ENCODE measurements at places on chromosomes 6 and 20.

DNA sequence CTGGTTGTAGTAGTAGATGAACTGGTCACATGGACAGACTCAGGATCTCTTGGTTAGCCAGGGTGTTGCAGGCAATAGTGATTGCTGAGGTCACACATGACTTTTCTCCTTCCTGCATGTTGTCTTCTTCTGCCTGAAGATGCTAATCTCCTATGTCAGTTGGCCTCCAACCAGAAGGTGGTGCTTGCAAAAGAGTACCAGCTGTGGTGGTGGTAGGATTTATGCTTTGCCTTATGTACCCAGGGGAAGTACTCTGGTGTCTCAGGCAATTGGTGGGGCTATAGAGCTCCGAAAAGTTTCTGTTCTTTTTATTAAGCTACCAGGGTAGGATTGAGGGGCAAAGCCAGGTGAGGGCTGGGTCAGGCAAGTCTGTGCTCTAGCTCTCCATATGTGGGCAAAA lies 98.5 kb downstream of the CARMIL1 start:
- no peak for DNase-seq

- DNase-seq = no peak
Observed at GRCh38 chr6:76162811-76163210, 90.3 kb upstream of the IMPG1 start.

DNA sequence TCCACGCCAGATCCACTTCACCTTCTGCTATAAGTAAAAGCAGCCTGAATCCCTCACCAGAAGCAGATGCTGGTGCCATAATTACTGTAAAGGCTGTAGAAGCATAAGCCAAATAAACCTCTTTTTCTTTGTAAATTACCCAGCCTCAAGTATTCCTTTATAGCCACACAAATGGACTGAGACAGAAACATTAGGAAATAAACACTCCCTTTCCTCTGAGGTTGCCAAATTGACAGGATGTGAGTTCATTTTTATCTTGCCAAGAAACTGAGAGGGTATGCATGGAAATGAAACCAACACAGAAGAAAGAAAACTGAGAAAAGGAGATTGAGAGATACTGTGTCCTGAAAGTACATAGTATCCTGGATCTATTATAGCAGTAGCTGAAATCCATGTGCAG lies 481.2 kb downstream of the HAO1 start:
- DNase-seq = no peak

DNA sequence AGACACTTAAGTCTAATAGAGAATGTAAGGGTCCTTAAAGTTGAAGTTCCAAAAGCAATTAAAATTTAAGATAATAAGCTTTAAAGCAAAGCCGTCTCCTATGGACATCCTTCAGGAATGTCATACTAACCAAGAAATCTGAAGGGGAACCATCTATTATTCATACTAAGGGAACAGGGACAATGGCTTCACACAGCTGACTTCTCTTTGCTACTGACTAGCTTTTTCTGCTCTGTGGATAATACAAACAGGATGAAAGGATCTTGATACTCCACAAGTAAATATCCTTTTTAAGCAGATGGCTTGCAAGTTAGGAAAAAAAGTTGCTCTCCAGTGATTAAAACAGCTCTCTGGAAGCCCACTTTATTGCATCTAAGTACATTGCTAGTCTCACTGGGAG lies 178.6 kb downstream of the BACH2 start:
- no peak for DNase-seq

- DNase-seq = no peak
Observed at GRCh38 chr6:7727086-7727945, 1.4 kb downstream of the BMP6 start.

DNA sequence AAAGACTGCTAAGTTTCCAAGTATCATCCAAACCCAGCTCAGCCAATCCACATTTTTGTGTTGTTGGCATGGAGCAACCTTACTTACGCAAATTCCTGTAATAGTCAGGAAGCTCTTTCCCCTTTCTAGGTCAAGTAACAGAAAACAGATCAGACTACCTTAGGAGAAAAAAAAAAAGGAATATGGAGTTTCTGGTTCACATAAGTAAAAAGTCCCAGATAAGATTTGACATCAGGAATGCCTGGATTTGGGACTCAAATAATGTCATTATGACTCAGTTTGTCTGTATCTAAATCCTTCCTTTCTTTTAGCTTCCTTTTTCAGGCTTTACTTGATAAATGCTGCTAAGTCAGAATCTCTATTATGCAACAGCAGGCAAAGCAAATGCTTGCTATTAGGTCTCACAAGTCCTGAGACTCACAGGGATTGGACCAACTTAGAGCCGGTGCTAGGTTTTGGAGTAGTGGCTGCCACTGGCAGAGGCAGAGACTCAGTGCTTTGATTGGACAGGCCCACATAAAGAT lies 44.5 kb downstream of the NCOA7 start:
- no peak for DNase-seq

DNA sequence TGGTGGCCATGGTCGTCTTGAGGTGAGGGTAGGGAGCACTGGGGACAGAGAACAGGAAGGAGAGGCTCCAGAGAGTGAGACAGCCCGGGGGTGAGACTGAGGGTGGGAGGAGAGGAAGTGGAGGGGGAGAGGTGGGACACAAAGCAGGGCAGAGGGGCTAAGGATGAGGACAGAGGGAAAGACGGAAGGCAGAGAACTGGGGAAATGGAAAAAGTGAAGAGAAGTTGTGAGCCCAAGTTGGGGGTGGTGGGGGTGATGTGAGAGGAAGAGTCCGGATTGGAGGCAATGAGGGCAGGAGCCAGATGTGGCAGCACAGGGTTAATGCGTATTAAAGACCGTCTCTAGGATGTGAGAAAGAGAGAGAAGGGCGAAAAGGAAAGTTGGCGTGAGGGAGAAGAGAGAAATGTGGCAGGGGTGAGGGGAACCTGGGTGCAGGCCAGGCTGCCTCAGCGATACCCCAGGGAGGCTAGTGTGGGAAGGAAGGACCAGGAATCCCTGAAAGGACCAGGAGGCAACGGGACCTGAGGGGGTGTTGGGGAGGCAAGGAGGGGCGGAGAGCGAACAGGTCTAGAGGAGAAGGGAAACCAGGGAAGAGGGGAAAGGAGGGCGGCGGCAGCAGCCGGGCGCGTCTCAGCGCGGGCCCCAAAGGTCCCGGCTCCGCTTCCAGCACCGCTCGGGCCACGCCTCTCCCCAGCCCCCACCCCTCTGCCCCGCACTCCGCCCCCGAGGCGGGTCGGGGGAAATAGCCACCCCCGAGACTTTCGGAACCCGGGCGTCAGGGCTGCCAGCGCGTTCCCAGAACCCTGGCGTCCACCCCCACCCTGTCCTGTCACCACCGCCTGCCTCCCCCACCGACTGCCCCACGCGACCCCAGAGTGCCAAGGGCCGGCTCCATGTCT lies at the start of gene PPP1R18:
PPP1R18 (minus strand) TSS at position 637 of the 899 bp plus-strand sequence; CDS start at position 10, 627 bp downstream.
- no peak for DNase-seq

GRCh38 chr20:4805663-4806449 lies 84.1 kb downstream of the PRND start:
- DNase-seq = no peak

DNA sequence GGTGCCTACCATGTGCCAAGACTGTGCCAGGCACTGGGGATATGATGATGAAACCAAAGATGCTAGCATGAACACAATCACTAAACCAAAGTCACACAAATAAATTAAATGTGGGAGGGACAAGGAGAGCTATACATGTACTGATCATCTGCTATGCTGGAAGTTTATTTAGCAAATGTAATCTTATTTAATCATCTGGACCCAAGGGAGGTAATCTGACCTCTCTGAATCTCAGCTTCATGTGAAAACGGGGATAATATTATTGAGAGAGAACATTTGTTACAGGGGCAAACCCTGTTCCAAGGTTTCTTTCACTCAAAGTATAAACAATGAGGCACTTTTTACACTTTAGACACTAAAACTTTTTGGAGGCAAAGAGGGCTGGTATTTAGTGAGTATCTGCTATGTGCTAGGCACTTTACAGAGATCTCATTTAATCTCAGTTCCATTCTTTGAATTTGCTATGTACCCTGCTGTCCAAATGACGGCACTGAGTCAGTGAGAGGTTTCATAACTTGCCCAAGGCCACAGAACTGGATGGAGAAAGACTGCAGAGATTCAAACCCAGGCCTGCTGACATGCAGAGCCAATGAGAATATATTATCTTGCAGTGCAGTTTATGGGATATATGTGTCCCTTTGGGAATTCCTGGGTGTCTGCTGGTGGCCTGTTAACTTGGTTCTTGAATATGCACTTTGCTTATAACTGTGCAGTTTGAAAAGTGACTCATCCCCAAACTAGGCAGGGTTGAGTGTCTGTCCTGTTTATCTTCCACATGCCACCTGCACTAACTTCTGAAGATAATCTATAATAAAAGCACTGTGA lies 3.3 kb upstream of the ASXL1 start:
- DNase-seq = no peak

- no peak for DNase-seq
Observed at GRCh38 chr6:95120984-95121383, 456.4 kb upstream of the MANEA start.

GRCh38 chr6:54602591-54602990 lies 244.0 kb upstream of the FAM83B start:
- no peak for DNase-seq

- DNase-seq = no peak
Observed at GRCh38 chr6:44723439-44724197, 336.1 kb downstream of the CDC5L start.

GRCh38 chr20:53072923-53073579 lies 100.9 kb downstream of the TSHZ2 start:
- no peak for DNase-seq

DNA sequence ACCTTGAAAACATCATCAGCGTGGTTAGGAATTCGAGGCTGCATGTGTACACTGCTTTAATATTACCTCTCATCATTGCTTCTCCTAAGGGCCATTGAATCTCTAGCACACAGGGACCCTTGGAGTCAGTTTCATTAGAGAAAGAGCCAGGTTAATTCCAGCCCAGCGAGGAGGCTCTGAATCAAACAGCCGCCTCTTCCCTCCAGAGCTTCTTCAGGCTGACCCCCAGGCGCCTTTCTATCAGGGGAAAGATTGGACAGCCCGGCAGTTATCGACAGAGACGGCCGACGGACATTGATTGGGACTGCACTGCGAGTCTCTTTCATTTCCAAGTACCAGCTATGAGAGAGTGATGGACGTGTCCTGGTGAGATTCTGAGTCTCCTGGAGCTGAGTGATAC lies 159.2 kb downstream of the ANKRD60 start:
- DNase-seq = no peak

DNA sequence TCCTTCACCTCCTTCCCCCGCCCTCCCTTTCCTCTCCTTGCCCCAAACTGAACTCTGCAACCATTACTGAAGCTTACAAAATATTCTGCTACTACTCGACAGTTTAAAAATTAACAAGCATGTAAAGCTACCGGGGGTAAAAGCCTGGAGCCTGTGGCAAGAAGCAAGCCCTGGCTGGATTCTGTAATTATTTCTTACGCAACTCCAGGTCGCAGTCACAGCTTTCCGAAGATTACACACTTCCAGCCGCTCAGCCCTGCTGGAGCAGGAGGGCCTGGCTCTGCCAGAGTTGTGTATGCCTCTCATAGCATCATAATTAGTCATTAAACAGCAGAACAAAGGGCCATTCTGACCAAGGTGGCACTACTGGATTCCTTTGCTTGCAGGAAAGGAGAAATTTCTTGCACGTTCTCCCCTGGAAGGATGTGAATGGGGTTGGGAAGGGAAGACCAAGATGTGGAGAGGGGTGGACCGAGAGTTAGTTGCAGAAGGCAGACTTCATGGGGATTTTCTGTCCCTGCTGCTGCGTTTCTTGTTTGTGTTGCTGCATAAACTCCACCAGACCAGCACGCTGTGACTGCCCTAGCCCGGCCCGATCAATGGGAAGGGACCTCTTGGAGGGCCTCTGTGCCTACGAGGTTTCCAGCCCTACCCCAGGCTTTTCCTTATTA lies 23.6 kb downstream of the FOXQ1 start:
- DNase-seq = no peak

- DNase-seq = no peak
Observed at GRCh38 chr6:120873125-120873865, 461.0 kb downstream of the TBC1D32 start.

All from smooth muscle cell of the brain vasculature (primary cell).